Osteoblast (primary cell): ENCODE measurements at places on chromosomes 3 and 15. TPM values are rescaled to one million over a fixed set of nuclear protein-coding genes. Genes with fewer than 3 reads are reported as not detected.

DNA sequence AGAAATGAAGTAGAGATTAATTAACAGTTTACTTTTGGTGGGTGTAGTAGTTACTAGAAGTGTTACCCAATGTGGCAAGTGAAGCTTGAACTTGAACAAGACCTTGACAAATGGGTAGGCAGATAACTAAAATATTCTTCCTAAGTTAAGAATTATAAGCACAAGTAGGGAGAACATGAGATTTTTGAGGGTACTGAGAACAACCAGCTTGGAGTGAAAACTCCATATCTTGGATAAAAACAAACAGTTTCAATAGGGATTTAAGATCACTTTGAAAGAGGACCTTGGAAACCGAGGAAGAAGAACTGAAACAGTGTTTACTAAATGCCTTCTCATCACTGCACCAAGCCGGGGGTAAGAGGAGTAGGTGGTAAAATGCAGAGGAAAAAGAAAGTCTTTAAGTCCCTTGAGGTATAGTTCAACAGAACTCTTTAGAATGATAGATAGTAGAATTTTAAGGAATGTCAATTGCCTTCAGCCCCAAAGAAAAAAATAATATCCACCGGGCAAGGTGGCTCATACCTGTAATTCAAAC is 496.7 kb downstream of the NAALADL2 start:
- no peaks in the 10 kb centered on the region for H3K27me3 ChIP-seq
- no peak overlapping the region for H3K27ac ChIP-seq
- H3K4me1 ChIP-seq: peaks cover 15% of the 10 kb centered on the region

DNA sequence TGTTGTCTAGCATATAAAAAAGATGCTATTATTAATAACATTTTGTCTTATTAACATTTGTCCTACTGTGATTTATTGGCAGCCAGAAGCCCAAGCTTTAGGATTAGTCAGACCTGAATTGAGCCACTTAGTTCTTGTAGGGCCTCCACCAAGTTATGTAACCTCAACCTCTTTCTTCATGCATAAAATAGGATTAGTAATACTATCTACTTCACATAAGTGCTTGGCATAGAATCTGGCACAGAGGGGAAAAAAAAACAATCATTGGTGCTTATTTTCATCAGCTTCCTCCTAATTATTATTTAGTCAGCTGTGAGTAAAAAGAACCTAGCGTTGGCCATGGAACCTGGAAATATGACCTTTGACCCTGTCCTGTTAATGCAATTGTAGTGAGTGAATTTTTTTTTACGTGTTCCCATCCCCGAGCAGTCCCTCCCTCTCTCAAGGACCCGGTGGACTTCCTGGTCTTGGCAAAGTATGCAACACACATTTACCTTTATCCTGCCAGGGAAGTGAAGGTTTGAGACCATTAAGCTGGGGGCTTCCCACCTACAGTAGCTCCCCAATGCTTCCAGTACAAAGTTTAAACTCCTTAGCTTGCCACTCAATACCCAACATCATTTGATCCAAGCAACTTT is 136.8 kb downstream of the FHIT start:
- H3K4me1 ChIP-seq: no peaks in the 10 kb centered on the region
- H3K36me3 ChIP-seq: no peaks in the 10 kb centered on the region

U2SURP gene
- 85.0 and 85.5 TPM in 2 replicates for total RNA-seq

DNA sequence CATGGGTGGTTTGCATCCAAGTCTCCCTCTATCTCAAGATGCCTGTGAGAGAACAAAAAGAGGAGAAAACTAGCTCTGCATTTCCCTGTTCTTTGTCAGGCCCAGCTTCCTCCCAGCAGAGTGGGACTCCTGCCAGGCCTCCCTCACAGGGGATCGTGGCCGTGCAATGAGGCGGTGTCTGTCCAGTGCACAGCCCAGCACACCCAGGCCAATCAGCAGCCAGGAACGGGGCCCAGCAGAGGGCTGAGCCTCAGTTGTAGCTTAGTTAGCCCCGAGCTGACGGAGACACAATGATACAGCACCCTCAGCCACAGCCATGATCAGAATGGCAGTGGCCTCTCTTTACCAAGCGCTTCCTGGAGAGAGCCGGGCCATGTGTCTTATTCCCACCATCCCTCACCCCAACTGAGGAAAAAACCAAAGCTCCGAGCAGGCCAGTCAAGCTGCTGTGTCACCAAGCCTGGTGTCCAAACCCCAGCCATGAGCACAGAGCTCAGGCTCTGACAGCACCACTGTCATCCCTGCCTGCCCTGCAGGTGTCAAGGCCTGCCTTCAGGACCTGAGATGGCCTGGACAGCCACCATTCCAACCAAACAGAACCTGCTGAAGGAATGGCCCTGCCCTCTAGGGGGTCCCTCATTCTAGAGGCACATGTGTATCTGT is 71.1 kb downstream of the DNAJB8 start:
- H3K27me3 ChIP-seq: no peaks in the 10 kb centered on the region
- DNase-seq: no peak
- H3K36me3 ChIP-seq: no peaks in the 10 kb centered on the region
- no peak overlapping the region for H3K27ac ChIP-seq
- no peak overlapping the region for H3K4me3 ChIP-seq
- no peaks in the 10 kb centered on the region for H3K4me1 ChIP-seq

EIF5A2 gene
- total RNA-seq: 12.3 and 13.3 TPM in 2 replicates

CCDC39 gene
- not detected in 2 replicates for total RNA-seq

DNA sequence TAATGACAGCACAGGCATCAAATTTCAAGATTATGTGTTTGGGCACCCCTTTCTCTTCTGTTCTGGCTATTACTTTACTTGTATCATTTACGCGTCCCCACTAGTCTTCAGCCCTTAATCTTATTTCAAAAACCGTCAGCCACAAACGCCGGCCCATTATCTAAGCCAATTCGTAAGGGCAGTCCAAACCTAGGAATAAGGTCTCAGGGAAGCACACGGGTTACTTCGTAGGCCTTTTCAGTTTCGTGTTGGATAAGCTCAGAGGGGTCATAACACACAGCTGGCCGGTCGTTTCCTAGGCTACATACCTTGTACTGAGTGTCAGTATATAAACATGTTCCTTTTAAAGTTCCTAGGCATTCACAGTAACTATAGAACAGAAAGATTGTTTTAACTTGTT is 5.1 kb upstream of the DNAAF4 start:
- H3K4me1 ChIP-seq: no peaks in the 10 kb centered on the region
- no peak for DNase-seq
- H3K27ac ChIP-seq: no peak overlapping the region
- H3K36me3 ChIP-seq: no peaks in the 10 kb centered on the region
- H3K27me3 ChIP-seq: no peaks in the 10 kb centered on the region

GRCh38 chr3:51700403-51700802 is 6.5 kb upstream of the GRM2 start:
- peak; percentile 80 for DNase-seq
- peaks cover 8% of the 10 kb centered on the region for H3K36me3 ChIP-seq
- H3K27me3 ChIP-seq: no peaks in the 10 kb centered on the region
- H3K4me3 ChIP-seq: no peak overlapping the region
- H3K27ac ChIP-seq: no peak overlapping the region

DNA sequence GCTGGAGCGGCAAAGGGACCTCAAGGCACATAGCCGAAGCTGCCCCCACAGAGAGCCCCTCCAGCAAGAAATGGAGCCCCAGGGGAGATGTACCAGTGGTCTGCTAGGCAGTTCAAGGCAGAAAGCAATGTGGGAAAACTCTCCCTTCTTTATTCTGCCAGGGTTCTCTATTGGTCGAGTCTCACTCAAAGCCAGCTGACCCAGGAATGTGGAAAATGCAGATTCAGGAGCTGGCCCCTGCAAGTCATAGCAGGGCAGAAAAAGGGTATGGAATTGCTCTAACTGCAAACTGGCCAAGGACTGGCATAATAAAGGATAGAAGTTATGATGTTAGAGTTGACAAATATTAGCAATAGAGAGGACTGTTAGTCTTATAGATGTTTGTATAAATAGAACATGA is 4.0 kb upstream of the TOPAZ1 start:
- no peak for DNase-seq
- no peaks in the 10 kb centered on the region for H3K36me3 ChIP-seq
- no peak overlapping the region for H3K27ac ChIP-seq
- H3K4me1 ChIP-seq: no peaks in the 10 kb centered on the region
- H3K4me3 ChIP-seq: no peak overlapping the region

DNA sequence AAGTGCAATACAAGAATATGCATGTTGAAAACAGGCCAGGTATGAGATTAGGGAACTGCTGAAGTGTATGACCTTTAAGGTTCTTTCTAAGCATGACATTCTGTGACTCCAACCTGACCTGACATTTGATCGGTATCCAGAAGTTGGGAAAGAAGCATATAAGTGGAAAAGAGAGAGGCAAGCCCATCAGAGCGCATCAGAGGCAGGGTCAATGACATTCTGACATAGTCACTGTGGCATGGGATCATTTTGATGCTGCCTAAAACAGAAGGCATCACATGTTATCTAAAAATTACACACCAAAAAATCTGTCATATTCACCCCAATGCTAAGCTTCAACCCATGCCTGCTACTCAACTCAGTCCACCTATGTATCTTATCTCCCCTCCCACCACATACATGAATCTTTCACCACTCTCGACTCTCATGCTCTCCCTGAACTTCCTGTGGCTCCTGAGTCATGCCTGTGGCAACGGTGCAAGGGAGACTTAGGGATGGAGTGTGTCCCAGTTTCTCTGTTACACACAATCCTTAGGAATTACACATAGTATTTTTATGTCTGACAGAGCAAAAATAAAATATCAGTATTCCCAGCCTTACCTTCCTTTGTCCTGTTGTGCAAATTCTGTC is 20.5 kb upstream of the LRRN1 start:
- H3K27me3 ChIP-seq: no peaks in the 10 kb centered on the region
- H3K4me1 ChIP-seq: no peaks in the 10 kb centered on the region
- no peaks in the 10 kb centered on the region for H3K36me3 ChIP-seq
- H3K27ac ChIP-seq: no peak overlapping the region
- no peak overlapping the region for H3K4me3 ChIP-seq
- peak; percentile 68 for DNase-seq

GRCh38 chr15:38242055-38242454 is 10.6 kb upstream of the SPRED1 start:
- H3K4me3 ChIP-seq: no peak overlapping the region
- no peak for DNase-seq

SEMA3G gene
- under 0.01 TPM in 1 of 2 replicates, not detected in the other for total RNA-seq

DNA sequence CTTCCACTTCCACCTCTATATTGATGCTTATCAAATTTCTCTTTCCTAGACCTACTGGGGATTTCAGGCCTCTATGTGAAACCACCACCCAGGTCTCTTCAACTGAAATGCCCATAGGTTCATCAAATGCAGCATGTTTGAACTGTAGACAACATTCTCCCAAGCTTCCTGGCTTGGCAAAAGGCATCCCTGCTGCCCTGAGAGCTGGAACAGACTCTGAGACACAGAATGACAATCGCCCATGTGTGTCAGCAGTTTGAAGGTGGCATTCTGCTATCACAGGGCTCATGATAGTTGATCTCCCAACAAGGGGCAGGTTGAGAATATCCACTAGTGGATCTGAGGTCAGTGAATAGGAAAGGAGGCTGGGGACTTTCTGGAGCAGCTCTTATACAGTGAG is 200.7 kb downstream of the RPLP1 start:
- DNase-seq: no peak
- no peaks in the 10 kb centered on the region for H3K4me1 ChIP-seq
- no peak overlapping the region for H3K4me3 ChIP-seq
- peaks cover 50% of the 10 kb centered on the region for H3K27me3 ChIP-seq
- H3K36me3 ChIP-seq: no peaks in the 10 kb centered on the region

DNA sequence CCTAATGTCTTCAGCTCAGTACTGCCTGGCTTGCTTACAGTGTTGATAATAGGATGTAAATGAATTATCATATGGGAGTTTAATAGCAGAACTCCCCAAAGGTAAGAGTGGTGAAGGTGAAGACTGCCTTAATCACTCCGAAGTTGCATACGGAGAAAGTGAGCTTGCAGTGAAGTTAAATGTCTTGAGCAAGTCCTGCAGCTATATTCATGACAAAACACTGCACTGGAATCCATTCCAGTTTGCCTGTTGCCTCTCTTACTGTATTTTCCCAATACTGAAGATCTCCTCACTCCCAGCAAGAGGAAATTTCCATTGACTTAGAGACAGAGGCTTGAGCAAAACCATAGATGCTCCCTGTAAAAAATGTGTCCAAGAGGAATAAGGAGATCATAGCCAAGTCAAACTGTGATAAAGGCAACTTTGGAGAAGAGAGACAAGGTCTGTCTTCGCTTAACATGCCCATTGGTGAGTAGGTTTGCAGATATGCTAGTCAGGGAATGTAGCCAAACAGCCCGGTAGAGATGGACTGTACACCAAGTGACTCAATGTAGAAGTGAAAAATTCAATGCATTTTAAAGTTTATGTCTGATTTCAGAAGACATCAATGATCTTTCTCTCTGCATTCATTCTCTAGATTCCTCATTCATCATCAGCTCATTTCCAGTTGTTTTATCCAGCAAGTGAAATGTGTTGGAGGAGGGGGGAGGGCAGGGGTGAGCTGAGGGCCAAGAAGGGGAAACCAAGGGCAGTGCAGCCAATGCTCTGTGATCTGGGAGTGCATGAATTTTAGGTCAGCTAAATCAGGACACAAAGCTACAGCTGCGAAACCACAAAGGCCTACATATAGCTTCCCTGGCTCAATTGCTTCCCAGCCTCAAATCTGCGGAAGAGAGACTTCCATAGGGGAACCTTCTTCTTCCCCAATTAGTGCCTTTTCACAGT is 667.1 kb upstream of the NR2F2 start:
- H3K27me3 ChIP-seq: no peaks in the 10 kb centered on the region
- DNase-seq: peak; percentile 29
- no peak overlapping the region for H3K4me3 ChIP-seq
- peaks cover 9% of the 10 kb centered on the region for H3K4me1 ChIP-seq

DNA sequence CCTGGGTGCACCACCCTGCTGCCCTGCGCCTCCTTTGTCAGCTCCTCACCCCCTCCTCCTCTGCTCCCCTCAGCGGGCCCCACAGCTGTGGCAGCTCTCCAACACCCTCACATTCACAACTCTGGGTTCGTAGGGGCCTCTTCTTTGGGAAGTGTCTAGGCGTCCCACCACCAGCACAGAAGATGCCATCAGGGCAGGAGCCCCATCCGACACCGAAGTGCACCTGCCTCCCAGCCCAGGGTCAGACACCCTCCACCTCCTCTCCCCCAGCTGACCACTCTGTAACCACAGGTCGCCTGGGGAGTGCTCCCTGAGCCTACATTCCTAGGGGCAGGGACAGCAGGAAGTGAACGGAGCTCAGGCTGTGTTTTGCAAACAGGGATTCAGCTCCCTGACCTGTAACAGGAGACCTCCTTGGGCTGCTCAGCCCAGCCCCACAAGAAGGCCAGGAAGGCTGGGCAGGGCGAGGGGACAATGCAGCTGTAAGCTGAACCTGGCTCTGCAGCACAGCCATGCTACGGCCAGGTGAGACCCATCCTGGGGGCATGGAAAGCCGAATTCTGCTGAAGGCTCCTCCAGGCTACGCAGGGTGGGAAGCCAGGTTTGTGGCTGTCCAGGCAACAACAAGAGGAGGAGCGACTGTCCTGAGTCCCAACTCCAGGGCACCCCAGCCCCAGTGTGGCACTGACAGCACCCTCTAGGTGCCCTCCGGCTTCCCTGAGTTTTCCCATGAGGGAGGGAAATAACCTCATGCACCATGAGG is 269.0 kb downstream of the GOLGA6L6 start:
- no peaks in the 10 kb centered on the region for H3K4me1 ChIP-seq
- H3K27ac ChIP-seq: no peak overlapping the region
- no peak overlapping the region for H3K4me3 ChIP-seq
- peak; percentile 89 for DNase-seq

MAGEL2 gene
- total RNA-seq: not detected in 2 replicates
